ENCODE measurements at places on chromosomes 7 and 10. TPM values are rescaled to one million over a fixed set of nuclear protein-coding genes. Genes with fewer than 3 reads are reported as not detected.

Gene ICA1
- total RNA-seq, result 9.4 TPM

Gene PAPSS2
- total RNA-seq, result 10.4 TPM

Gene SPDYE16
- not detected for total RNA-seq

Gene AKR1C8
- total RNA-seq, result not detected

Gene TRIM50
- not detected for total RNA-seq

Gene GRM3
- total RNA-seq, result not detected

Gene PLA2G12B
- not detected for total RNA-seq

Gene FOXP2
- total RNA-seq, result 5.0 TPM

Gene CALCR
- total RNA-seq, result not detected

Gene PRSS37
- total RNA-seq, result not detected

Gene SFMBT2
- total RNA-seq, result 1.3 TPM

Gene PRKCQ
- total RNA-seq, result 0.64 TPM

Gene CLDN15
- total RNA-seq, result 2.9 TPM

Gene GNG11
- total RNA-seq, result 1.4 TPM

Gene KCNK18
- not detected for total RNA-seq

DNA sequence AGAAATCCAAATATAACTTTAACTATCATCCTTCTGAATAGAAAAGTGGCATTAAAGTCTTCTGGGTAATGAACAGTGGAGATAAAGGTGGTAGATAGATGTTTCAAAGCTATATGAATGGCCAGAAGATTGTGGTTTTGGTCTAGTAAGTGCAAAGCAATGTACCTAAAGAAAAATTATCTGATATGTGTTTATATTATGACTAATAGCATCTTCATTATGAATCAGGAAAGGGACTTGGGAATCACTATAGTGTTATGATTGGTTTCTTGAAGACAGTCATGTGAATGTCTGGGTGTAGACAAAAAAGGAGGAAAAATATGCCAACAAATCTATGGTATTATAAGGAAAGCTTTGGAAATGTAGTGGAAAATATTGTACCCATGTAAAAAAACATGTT is 3.0 kb downstream of the ZNF518A start:
- ATAC-seq, result no peak

DNA sequence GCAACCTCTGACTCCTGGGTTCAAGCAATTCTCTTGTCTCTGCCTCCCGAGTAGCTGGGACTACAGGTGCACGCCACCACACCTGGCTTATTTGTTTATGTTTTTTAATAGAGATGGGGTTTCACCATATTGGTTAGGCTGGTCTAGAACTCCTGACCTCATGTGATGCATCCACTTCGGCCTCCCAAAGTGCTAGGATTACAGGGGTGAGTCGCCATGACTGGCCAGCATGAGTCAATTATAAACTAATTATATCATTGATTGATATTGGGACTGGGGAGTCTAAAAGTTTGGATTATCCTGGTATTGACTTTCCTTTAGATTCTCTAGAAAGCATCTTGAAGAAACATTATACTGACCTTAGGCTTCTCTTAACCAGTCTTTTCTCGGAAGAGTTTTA is 73.9 kb upstream of the CCNY start:
- no peak for ATAC-seq

GRCh38 chr10:28841625-28842024 is 164.3 kb downstream of the BAMBI start:
- ATAC-seq, result no peak

DNA sequence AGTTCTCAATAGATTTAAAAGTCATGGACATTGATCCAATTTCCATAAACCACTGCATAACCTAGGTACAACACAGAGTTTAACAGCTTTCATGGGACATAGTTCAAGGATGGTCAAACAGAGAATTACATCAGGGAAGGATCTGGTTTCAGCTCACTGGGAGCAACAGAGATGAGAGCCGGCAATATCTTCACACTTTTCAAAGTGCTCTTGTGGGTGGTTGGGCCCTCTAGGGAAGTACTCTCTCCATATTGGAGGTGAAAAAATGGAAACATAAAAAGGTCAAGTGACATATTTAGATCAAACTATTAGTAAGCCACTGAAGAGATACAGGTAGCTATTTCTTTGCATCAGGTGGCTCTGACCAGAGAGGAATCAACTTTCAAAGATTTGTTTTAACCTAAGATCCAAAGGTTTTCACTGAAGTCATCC is 61.8 kb upstream of the LRRN3 start:
- ATAC-seq, result no peak

DNA sequence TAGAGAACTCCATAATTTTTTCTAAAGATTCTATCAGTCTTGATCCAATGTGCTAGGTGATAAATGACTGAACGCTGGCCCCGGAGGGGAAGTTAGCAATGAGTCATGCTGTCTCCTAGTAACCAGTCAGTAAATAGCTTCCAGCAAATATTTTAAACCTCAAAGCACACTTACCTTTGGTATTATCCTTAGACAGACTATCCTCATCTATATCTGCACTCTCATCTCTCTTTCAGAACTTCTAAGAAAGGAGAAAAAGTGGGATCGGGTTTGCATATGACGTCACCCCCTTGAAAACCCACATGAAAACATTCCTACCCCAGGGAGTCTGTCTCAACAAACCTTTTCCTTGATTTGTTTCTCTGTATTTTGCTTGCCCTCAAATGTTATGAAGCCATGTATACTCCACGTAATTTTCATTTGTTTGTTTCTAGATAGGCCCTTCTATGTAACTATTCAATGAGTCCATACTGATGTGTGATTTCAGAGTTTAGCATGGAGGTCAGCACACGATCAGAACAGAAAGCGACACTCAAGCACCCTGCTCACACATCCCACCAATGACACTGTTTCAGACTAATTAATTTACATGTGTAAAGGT is 174.9 kb upstream of the NRP1 start:
- ATAC-seq, result peak; percentile 76

GRCh38 chr7:87129848-87130247 is 22.4 kb upstream of the DMTF1 start:
- no peak for ATAC-seq

GRCh38 chr7:131600085-131600881 is 43.9 kb upstream of the PODXL start:
- ATAC-seq, result no peak

- ATAC-seq, result no peak
Measured at GRCh38 chr7:71261066-71261465, 129.1 kb downstream of the GALNT17 start.

- ATAC-seq, result no peak
Measured at GRCh38 chr10:33783078-33783477, 448.6 kb upstream of the NRP1 start.

GRCh38 chr7:11642841-11643240 is 189.2 kb downstream of the THSD7A start:
- ATAC-seq, result no peak

DNA sequence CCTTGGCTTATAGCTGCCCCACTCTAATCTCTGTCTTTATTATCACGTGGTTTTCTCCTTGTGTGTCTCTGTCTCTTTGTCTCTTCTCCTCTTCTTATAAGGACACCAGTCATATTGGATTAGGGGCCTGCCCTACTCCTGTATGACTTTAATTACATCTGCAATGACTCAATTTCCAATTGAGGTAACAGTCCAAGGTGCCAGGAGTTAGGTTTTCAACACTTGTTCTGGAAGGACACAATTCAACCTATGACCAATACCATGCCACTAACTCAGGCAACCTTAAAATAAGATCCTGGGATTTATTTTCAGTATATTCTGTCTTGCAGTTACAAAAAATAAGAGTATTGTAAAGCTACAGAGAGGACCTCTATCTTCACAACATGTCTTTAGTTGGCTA is 21.6 kb upstream of the MET start:
- no peak for ATAC-seq

GRCh38 chr10:33571616-33572015 is 237.1 kb upstream of the NRP1 start:
- peak; percentile 72 for ATAC-seq

DNA sequence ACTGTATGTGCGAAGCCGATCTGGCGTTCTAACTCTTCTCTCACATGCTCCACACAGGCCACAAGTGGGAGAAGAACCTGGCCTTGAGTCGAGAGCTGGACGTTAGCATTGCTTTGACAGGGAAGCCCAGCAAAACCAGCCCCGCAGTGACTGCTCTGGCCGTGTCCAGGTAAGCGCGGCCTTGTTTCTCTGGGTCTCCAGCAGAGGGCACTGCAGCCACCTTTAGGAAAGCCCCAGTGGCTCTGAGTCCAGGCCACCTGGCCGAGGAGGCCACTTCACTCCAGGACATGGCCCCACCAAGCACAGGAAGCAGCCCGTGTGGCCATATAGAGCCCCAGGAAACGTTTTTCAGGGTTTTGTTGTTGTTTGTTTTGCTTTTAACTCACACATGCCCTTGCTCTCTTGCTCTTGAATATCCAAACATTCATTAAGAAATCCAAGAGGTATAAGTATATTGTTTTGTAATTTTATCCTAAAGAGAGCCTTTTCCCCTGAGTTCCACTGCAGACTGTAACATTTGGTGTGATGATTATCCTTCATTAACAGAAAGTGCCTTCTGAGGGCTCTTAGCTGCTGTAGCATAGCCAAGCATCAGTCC is 41.8 kb upstream of the LRRC18 start:
- peak; percentile 71 for ATAC-seq

DNA sequence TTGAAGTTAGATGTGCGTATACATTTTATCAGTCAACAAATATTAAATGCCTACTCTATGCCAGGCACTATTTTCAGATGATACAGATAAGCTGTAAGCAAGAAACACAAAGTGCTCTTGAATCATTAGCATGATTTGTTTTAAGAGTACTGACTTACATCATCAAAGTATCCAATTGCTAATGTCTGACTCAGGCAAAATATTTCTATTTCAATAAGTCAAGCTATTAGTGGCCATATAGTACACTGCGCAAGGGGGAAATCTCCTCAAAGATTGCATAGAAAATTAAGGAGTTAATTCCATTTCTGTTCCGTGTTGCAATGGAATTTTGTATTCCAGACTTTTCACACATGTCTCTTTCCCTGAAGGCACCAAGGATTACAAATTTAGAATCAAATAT is 46.1 kb upstream of the DNAJC1 start:
- ATAC-seq, result no peak

GRCh38 chr10:68109331-68109730 is at the start of gene MYPN:
TSS of gene MYPN (plus strand) at chr10:68109488. CDS start at chr10:68121439, 11,951 bp downstream.
- no peak for ATAC-seq

DNA sequence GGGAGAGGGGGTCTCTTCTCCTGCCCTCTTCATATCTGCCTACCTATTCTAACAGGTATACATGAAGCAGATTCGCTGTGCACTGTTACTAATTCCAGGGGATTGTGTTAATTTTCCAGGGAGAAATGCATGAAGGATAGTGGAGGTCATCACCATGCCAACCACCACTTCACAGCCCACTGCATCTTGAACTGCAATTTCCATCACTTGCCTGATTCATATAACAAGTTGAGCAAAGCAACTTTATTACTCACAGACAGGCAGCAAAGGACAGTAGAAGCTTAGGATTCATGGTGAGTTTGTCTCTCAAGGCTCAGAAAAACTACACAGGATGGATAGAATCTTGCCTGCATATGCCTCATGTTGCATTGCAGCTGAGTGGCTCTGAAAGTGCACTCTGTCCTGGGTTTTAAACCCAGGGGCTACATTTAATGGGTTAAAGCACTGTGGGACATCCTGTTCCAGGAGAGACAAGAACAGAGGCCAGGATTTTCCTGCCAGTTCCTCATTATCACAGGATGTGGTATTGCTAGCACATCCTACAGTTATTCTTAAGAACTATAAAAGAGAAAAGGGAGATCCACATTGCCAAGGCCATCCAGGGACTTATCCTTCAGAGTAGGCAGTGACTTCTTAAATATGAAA is 136.9 kb upstream of the PRSS1 start:
- no peak for ATAC-seq

- ATAC-seq, result peak; percentile 57
Measured at GRCh38 chr10:119375574-119376272, 166.8 kb downstream of the RGS10 start.

DNA sequence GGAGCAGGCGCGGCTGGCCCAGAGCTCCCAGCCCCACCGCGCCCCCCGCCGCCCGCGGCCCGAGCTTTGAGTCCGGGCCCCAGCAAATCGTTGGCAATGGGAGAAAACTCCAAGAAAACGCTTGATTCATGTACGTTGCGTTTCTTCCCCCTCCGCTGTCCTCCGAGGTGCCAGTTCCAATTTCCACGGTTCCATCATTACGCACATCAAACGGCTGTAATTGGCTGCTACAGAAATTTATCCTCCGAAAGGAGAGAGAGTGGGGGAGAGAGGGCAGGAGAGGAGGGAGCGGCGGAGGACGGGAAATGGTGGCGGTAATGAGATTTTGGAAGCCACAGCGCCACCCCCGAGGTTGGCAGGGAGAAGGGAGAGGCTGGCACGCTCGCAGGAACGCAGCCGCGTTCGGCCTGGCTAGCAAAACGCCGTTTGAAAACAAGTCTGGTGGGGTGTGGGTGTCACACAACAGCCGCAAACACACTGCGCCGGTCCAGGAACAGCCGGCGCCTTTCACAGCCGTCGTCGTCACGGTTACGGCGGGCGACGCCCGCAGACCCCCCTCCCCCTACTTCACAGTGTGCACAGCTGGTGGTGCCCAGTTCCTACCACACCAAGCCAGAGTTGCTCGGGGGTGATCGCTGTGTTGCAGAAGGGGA is 57.5 kb downstream of the UNCX start:
- peak; percentile 39 for ATAC-seq

GRCh38 chr7:26198781-26199169 is 1.8 kb downstream of the HNRNPA2B1 start:
- no peak for ATAC-seq

DNA sequence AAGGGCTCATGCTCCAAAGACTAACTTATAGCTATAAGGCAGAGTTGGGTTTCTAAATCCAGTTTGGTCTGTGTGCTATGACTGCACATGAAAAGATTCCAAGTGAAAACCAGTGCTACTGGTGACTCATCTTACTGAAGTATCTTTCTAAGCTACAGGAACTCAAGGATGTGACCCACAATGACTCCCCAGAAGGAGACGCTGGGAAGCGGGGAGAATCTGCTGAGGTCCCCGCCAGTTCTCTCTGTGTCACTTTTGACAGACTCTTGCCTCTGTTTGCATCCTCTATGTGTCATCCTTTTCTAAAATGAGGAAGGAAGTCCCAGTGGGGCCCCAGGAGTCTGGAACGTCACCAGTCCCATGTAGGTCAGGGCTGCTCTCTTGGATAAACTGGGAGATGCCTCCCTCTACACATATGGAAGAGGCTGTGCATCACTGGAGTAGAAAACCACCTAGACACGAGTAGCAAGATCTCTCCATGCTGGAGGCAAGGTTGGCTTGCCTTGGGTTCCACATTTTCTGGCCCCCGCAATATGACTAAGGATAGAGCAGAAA is 28.8 kb upstream of the GPR26 start:
- peak; percentile 45 for ATAC-seq

DNA sequence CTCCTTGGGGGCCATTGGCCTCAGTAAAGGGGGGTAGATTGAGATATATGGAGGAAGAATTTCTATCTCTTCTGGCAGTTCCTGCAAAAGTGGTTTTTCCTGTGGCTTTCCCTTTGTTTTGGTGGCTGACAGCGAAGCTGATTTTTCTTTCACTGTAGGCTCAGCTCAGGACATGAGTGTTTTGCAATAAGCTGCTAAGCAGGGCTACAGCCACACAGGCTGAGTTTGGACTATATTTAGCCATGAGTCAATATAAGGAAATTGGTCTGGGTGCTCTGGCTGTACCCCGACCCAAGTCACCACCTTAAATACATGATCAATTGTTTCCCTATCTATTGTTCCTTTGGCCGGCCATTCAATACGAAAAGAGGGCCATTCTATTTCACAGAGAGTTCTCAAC is 212.7 kb upstream of the KCND2 start:
- no peak for ATAC-seq

Data from esophagus mucosa (tissue), 1 donor.